ENCODE measurements at places on chromosomes 5 and 9.

DNA sequence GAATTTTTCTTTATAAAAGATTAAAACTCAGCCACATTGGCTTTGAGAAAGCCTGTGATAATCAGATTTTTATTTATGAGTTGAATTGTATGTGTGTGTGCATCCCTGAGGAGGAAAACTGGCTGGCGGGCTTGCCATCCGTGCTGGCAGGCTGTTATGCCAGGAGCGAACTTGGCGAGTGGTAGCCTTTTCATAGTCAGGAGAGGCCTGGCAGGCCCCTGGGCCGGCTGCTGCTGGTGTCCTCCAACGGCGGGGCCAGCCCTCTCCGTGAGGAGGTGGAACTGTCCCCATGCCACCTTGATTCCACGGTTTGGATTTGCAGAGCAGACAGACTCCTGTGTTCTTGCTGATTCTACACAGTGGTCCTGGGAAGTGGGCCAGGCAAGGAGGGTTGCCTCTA lies 43.3 kb downstream of the ZNF618 start:
- no peak for DNase-seq

- DNase-seq: peak; percentile 48
These were observed 1.3 kb downstream of the SDHA start for GRCh38 chr5:219460-219863.

DNA sequence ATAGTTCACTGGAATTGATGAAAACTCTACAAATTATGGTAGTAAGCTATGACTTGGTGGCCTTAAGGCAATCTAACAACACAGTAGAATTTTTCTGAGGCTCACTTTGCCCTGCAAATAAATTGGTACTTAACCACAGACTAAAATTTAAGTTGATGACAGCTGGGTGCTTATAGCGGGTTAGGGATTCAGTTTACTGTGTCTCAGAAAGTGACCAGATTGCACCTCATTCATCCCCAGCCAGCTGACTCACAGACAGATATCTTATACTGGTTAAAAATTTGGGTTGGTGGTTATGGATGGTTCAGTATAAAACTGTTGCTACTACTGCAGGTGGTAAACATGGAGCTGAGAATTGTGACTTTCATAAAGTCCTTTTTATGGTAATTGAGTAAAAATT lies 2.8 kb downstream of the CKS2 start:
- no peak for DNase-seq

- DNase-seq: no peak
These were observed 75.1 kb downstream of the SH3GL2 start for GRCh38 chr9:17653947-17654465.

DNA sequence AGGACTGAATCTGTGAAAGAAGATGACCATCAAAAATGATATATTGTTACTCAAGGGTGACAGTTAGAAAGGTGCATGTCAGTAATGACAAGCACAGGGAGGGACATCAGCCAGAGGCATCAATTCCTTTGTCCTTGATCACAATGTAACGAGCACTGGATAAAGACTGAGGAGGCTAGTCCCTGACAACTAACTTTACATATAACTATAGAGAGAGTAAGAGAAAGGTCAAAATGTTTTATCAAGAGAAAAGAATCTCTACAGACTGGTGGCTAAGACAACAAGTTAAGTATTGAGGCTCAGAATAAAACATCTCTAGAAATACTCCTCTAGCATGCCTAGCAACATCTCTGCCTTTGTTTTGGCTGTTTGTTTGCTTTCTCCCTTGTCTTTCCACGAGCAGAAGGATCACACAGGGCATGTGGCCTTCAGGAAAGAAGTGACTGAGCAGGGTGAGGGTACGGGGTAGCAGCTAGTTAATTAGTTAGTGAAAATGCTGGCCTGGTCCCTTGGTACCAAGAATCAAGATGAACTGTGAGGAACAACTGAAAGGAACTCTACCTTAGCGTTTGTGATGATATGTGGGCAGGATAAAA lies 724.1 kb upstream of the MEF2C start:
- DNase-seq: no peak

GRCh38 chr9:133165452-133165730 lies 1.7 kb upstream of the GBGT1 start:
- DNase-seq: no peak

GRCh38 chr9:75615284-75615683 lies 275.2 kb upstream of the PCSK5 start:
- DNase-seq: no peak

GRCh38 chr9:138060881-138061280 lies 183.3 kb downstream of the CACNA1B start:
- no peak for DNase-seq

DNA sequence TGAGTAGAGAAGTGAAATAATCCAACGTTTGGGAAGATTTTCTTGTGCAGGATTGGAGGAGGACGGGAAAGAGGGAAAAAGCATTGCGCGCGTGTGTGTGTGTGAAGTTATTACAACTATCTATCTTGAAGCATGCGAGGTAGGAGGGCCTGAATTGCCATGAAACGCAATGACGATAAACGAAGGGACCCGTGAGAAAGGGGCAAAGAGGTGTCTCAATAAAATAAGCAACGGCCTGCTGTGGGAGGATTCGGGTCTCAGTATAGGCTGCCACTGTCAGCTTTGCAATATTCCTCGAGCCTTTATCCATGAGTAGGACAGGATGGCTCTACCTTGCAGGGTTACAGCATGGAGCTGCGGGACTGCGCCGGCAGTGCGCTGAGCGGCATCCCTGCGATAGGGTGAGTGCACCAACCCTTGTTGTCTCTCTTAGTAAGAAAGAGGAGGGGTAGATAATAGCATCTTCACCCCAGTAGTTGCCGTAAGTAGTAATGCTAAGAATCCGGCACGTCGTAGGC lies 631 bp upstream of the RCL1 start:
- no peak for DNase-seq

GRCh38 chr9:136151214-136151804 lies 32.6 kb upstream of the TMEM250 start:
- no peak for DNase-seq

- no peak for DNase-seq
These were observed 290.1 kb downstream of the ADAMTS6 start for GRCh38 chr5:65191554-65192135.

DNA sequence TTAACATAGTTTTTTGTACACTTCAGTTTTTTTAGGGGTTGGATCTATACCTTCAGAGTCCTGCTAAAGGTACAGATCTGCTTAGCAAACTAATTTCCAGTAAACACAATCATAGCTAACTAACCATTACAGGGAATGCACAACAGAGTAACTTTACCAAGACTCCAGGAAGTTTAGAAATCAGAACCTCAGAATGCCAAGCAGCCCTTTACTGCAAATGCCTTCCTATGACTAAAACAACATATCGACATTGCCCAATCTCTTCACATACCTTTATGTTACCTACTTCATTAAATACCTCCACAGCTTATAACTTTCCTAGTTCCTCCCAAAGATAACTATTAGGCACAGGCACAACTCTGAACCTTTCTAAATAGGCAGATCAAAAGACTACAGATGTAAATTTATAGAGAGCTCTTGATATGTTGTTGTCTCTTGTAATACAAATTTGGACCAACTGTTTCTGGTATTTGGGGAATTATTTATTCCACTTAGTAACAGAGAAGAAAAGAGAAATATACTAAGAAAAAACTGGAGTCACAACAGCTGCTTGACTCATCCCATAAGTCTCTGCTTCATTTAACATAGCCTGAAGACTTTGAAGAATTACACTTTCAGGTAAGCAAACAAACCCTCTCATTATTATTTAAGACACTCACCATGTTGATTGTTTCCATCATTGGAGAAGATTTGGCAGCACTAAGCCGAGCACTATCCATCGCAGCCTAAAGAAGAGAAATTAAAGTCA lies 46.0 kb upstream of the OR2K2 start:
- no peak for DNase-seq

DNA sequence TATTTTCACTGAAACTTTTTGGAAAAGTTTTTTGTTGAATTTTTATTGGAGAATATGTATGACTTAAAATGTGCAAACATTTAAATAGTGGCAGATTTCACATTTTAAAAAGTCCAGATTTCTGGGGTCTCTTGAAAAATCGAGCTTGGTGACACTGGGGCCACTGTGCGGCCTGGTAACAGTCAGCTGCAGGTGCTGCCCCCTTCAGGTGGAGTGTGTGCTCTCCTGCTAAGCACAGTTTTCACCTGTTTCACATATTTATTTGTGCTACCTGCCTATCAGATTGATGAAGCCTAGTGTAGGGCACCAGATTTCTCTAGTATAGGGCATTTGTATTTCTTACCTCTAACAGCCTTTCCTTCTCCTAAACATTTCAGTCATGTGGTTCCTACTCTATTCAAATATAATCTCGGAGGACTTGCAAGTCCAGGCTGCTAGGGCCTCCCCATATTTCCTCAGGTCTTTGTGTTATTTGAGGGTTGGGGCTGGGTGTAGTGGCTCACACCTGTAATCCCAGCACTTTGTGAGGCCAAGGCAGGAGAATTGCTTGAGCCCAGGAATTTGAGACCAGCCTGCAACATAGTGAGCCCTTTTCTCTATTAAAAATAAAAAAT lies 95.8 kb upstream of the KLF9 start:
- DNase-seq: peak; percentile 50

DNA sequence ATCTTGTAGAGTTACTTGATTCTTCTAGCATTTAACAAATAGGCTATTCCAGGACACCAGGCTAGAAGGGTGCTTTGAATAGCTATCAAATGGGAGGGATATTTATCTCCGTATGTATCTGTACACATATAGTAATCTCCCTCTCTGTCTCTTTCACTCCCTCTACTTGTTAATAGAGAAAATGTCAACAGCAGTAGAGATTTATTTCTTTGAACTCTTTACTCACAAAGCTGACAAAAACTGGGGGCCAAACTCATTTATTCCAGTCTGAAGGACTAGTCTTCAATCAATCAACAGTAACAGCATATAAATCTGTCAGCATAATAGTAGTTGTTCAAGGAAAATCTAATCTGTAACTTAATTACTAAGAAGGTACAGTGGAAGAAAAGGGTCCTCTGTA lies 78.2 kb upstream of the FER start:
- DNase-seq: no peak

DNA sequence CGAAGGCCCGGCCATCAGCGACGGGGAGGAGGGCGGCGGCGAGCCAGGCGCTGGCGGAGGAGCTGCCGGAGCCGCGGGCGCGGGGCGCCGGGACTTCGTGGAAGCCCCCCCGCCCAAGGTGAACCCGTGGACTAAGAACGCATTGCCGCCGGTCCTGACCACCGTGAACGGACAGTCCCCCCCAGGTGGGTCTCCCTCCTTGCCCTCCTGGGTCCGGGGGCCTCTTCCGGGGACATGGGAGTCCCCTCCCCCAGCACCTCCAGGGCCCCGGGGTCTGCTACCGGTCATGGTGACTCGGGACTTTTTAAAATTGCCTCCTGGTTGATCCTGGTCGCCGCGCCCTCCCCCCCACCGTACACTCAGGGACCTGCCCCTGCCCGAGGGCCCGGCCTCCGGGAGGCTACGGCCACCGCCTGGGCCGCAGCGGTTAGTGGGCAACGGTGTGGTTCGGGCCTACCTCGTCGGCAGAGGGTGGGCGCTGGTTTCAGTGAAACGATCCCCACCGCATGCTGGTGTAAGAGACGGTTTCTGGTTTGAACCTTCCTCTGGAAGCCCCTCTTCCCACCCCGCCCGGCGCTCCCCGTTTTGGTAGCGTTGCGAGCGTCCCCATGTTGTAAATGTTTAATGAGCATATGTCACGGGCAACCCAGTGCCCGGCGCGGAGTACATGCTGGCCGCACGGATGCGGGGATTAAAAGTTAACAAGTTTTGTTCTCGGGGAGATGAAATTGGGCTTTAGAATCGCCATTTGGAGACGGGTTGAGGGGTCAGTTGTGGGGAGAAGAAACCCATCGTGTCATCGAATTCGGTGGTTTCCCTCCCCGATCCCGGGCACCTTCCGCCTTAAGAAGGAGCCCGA lies 1.1 kb downstream of the LARP1 start:
- peak; percentile 65 for DNase-seq

DNA sequence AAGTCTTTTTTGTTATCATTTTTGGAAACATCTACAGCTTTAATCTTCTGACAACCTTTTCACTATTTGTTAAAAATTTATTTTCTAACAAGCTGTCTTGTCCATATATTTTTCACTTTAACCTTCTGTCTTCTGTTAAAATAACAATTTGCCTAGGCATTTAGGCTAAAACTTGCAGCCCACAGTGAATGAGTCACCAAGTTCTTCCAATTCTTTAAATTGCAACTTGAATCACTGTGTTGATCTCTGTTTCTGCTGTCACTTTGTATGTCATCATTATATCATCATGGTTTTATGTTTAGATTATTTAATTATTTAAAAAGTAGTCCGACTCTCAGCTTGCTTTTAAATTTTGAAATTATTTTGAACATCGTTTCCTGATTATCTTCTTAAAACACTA lies 473.8 kb upstream of the PTPRD start:
- no peak for DNase-seq

GRCh38 chr5:12413075-12413474 lies 508.8 kb upstream of the CTNND2 start:
- no peak for DNase-seq

- no peak for DNase-seq
These were observed 24.0 kb upstream of the PTPN3 start for GRCh38 chr9:109522106-109522505.

DNA sequence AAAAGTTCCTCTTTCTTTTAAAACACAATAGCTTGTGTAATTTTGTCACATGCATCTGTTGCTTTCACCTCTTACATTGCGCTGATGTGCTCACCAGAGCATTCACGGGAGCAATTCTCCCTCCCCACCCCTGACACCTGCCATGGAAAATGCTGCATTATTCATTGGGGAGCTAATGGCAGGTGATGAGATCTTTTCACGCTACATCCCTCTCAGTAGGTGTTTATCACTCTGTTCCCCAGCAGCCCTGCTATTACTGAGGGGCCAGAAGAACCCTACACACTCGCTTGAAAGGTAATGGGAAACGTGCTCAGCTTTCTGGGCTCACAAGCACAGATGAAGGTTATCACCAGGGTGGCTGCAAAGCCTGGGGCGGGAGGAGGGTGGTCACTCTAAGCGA lies 398.0 kb downstream of the PSAT1 start:
- no peak for DNase-seq

DNA sequence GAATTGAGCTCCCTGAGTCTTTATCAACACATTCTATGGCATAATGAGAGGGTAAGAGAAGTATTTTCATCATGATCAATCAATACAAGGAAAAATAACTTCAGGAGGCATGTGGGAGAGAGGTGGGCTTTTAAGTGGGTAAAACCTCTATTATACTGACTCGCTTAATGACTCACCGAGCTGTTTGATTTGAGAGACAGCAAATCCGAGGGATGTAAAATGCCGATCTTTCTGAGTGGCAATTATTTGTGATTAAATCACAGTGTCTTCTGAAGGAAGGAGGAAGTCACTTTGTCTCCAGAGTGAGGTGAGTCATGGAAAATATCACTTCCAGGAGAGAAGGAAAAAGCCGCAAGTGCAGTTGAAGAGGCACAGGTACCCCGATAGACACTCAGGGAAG lies 320.4 kb downstream of the DRD1 start:
- no peak for DNase-seq

GRCh38 chr5:17249029-17249634 lies 31.7 kb downstream of the BASP1 start:
- DNase-seq: peak; percentile 66

DNA sequence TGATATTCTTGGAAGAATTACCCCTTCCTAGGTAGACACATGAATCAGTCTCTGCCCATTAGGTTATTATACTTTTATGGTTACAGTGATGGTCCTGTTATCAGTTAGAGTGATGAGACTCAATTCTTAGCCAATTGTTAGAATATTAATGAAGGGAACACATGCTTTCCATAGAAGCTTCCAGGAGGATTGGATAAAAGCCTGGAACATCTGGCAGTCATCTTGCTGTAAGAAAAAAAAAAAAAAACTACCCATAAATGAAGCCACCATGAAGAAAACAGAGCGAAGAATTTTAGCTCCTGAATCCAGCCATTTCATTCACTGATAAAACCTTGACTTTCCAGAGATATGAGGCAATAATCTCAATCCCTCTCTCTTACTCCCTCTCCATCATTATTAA lies 262.5 kb upstream of the GRIN3A start:
- no peak for DNase-seq

All from suppressor macrophage treated with lipopolysaccharide for 1 hour (primary cell).